ENCODE measurements at places on chromosomes 6 and 20.

DNA sequence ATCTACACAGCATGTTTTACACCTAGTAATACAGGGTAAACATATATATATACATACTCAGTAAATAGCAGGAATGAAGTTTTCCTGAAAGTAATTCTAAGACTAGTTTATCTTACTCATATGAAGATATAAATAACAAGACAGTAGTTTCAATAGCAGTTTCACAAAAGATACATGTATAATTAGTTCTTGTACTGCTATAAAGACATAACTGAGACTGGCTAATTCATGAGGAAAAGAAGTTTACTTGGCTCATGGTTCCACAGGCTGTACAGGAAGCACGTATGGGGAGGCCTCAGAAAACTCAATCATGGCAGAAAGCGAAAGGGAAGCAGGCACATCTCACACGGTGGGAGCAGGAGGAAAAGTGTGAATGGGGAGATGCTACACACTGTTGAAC lies 16.9 kb downstream of the RARS2 start:
- DNase-seq = no peak

DNA sequence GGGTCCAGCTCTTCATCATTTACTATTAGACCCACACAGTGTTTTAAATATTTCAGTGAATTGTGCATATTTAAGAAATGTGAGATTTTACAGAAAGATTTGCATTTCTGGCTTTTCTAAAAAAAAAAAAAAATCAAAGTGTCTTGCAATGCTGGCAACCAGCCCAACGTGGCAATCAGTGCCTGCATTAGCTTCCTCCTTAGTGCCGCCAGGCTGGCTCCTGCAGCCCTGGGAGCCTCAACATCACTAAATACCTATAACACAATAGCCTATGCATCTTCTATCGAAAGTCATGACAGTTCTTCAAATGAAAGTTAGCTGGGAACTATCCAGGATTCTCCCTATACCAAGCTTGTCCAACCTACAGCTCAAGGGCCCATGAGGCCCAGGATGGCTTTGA lies 9.4 kb upstream of the CD93 start:
- DNase-seq = no peak

- DNase-seq = no peak
These were observed 12.9 kb upstream of the C6orf132 start for GRCh38 chr6:42155293-42155692.

DNA sequence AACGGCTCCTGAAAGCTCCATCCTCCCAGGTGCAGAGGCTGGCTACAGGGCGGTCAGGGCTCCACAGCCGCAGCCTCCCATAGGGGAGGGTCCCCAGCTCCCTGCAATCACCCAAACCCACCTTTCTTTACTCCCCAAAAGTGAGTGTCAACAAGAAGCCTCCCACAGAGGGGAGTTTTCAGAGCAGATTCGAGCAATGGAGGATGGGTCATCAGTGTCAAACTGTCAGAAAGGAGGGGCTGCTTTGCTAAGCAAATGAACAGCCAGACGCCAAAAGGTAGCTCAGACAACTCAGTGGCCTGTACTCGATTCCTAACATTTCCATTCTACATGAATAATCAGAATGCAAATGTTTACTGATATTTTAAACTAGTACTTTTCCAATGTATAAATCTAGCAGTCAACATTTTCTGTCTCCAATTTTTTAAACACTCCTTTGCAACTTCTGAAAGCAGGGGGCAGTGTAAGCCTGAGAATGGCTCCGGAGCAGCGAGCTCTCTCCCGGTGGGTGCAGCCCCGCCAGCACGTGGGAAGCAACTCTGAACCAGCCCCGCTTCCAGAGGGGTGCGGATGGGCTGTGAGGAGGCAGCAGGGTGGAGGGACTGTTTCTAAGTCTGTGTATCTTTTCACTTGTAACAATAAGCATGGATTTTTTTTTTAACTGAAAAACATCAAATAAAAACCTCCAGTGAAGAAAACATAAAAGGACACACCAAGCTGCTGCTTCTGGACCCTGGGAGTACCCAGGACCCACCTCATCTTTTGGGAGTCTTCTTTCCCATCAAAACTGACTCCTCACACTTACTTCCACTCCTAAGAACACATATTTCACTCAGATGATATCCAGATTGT lies 54.9 kb downstream of the TAF4 start:
- DNase-seq = peak; percentile 65

DNA sequence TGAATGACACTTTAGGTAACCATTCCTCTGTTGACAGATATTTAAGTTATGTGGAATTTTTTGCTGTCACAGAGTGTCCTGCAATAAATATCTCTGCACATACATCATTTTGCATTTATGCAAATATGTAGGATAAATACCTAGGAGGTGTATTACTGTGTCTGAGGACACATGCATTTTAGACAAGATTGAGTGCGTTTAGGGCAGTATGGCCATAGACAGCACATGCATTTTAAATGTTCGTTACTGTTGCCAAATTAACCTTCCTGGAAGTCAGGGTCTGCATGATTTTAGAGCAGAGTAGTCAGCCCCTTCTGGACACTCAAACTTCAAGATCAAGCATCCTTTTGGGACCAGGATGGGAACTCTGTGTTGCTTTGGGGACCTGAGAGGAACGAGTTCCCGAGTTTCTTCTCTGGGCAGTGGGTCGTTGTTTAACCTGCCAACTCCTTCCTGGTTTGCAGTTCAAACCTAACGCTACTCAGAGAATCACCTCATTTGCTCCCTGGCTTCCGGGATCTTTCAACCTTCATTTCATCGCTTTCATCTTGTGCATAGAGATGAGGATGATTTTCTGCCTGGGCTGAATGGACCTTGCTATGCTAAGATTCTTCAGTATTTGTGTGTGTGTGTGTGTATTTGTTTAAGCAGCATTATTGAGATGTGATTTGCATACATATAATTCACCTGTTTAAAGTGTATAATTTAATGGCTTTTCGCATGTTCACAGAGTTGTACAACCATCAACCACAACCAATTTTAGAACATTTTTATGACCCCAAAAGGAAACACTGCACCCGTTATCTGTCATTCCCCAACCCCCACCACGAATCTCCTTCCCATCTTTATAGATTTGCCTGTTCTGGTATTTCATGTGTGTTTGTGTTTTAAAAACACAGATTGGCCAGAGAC lies 9.8 kb downstream of the BCAS4 start:
- no peak for DNase-seq

DNA sequence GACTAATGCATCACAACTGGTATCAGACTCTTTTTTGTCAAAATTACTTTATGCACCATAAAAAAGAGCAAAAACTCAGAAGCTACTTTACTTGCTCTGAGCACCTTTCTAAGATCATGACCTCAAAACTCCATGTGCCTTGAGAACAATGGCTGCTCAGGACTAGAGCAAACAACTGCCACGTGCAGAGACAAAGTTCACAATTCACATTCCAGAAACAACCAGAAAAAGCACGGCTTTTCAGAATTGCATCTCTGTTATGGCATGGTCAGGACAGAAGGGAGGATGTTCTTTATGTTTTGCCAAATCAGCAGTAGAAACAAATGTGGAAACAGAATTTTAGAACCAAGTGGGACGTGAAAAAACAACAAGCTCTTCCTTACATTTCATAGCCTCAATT lies 70.5 kb downstream of the CNKSR3 start:
- DNase-seq = no peak

DNA sequence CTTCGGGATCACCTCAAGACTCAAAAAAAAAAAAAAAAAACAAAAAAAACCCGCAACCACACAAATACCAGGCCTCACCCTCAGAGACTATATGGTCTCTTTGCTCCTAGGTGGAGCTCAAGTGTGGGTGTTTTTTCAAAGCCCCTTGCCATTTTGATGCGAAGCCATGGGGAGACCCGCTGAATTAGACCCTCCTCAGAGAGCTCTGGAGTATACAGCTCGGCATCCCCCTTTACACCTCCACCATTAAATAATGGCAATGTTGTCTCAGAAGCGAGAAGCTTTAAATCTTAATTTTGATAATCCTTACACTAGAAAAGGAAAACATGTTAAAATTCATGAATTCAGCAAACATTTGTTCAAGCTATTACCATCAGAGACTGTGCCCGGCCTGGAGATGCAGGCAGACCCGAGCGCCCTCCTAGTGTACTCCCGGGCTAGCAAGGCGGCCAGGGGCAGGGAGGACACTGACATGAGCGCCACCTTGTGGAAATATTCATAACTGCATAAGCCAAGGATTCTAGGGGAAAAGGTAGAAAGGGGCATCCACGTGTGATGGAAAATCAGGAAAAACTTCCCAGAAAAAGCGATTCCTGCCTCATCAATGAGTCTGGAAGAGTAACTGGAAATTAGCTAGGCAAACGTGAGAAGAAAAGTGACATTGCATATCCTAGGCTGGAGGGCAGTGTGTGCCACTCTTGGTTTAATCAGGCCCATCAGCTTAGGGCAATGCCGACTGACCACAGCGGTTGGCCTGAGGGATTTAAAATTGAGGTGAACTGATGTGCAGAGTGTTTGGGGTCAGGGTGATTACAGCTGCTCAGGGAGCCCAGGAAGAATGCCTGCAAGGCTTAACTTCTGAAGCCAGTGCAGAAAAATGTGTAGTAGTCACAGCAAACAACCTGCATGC lies 72.5 kb downstream of the B3GAT2 start:
- DNase-seq = peak; percentile 61

DNA sequence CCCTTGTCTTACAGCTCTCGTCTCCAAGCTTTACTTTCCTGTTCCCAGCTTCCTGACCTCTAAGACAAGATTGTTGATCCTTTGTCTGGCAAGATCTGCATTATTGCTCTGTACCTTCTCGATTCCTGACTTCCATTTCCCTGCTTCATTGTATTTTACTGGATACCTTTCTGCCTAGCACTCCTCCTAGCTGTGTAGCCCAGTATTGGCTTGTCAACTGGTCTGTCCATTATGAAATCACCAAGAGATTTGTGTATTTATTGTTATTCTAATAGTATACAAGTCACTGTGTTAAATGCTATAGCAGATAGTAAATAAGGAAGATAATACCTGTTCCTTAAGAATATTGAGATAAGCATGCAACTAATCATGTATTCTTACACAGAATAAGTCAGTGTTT lies 305.4 kb downstream of the CDKAL1 start:
- no peak for DNase-seq

DNA sequence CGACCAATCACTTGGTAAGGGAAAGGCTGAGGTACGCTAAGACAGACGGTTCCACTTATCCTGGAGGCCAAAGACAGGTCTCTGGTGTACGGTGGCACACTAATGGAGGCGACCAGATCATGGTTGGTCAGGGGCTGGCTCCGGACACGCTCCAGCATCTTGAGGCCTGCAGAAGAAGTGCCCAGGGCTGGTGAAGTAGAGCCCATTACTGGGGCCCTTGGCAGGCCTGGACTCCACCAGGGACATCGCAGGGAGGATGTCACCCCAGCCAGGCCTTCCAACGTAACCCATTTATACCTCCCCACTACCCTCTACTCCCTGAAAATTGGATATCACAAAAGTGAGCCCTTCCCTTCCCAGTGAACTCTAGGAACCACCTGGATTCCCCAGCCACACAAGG lies 16.2 kb downstream of the KHDC1L start:
- no peak for DNase-seq

DNA sequence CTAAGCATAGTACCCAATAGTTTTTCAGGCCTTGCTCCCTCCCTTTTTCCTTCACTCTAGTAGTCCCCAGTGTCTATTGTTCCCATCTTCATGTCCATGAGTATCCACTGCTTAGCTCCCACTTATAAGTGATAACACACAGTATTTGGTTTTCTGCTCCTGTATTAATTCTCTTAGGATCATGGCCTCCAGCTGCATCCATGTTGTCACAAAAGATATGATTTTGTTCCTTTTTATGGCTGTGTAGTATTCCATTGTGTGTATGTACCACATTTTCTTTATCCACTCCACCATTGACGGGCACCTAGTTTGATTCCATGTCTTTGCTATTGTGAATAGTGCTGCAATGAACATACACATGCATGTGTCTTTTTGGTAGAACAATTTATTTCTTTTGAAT lies 102.9 kb downstream of the FAXC start:
- DNase-seq = no peak

DNA sequence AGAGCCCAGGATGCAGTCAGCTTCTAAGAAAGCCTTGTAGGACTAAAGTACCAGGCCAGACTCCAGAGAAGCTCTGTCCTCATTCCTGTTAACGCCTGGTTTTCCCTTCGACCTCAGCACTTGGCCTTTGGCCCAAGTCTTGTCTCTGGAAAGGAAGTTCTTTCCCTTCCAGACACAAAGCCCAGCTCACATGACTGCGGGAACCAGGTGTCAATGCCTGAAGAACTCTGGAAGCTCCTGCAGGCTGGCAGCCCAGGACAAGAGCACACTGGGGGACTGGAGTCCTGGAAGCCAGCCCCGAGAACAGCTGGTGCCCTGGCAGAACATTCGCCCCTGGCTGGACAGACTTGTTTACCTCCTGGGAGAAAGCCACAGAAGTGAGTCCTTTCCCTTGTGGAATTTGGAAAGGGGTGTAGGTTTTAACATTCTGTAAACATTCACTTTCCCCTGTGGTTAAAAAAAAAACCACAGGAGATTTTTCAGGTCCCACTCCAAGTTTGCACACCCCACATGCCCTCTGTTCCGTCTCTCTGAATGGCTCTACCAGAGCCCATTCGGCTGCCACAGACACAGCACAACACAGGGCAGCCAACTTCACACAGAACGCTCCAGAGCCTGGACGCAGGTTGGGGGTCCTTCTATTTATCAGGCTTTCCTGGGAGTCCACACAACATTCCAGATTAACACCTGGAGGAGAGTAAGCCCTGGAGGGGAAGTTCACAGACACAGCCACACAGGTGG lies 18.1 kb downstream of the ACSS1 start:
- peak; percentile 89 for DNase-seq

GRCh38 chr6:145529582-145529981 lies 205.7 kb downstream of the EPM2A start:
- DNase-seq = no peak

DNA sequence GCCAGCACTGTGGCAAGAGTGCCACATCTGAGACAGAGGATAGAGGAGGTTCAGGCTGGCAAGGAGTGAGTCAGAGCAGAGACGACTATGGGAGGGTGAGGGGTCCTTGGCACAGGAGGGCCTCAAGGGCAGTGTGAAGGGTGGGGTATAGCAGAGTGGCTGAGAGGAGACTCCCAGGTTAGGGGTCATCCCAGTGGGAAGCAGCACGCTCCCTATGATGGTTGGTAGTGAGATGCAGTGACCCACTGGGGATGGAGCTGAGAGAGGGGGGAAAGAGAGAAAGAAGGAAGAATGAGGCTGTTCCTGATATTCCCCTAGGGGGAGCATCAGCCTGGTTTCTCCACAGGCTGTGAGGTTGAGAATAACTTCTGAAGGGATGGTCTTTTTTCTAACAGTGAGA lies 97.3 kb downstream of the INSM1 start:
- no peak for DNase-seq

GRCh38 chr20:14859627-14860026 lies 522.2 kb upstream of the FLRT3 start:
- DNase-seq = no peak

DNA sequence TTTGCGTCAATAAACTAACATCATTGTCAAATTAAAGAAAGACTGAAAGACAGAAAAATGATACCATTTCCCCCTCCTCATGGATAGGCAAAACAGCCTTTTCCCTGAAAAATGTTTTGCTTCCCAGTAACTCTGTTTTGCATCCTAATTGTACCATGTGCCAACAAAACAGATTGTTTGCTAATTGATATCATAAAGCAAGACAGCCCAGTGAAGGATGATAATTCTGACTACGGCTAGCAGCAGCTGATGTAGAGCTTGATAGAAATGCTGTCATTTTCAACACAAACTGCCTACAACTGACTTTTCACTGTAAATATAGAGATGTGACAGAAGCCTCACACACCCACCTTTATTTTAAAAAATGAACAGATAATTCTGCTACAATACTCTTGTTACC lies 1061.6 kb downstream of the HACE1 start:
- DNase-seq = no peak

Data from right hindlimb (tissue), 1 donor.